HCT116 (cell line): ENCODE measurements at places on chromosomes 16 and 17.

GRCh38 chr17:21287703-21288449 lies 3.4 kb downstream of the MAP2K3 start:
- DNase-seq: peak; percentile 96

- DNase-seq: no peak
Observed at GRCh38 chr17:35895636-35896587, 15.8 kb upstream of the CCL5 start.

- DNase-seq: no peak
Observed at GRCh38 chr17:5362162-5362811, 57.2 kb downstream of the NUP88 start.

DNA sequence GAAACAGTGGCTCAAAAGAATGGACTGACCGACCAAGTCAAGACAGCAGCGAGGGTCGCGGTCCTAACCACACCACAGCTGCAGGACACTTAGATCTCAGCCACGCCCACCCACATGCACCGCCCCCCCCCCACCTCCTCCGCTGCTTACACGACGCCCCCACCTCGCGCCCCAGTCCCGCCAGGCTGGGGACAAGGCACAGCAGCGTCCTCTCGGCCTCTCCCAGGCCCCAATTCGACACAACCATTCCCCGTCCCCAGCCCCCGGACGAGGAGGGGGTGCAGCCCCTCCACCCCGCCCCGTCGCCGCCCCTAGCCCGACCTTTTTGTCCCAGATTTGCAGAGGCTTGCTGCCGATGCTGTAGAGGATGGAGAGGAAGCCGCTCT lies 477 bp downstream of the CFAP20 start:
- DNase-seq: no peak

DNA sequence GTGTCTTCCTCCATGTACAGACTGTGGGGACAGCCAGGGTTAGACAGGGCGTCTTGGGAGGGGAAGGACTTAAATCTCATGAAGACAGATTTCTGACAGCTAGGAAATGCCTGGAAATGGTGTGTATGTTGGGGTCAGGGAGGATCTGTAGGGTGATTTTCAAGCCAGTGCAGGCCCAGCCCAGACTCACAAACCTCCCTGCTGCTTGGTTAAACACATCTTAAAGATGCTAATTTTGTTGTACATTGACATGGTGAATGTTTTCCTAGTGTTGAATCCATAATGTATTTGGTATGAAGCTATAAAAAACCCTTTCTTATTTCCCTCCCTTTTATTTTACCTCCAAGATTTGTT lies 238.3 kb downstream of the CCDC182 start:
- DNase-seq: no peak

GRCh38 chr17:74671031-74671771 lies 41.5 kb downstream of the CD300LF start:
- DNase-seq: no peak

DNA sequence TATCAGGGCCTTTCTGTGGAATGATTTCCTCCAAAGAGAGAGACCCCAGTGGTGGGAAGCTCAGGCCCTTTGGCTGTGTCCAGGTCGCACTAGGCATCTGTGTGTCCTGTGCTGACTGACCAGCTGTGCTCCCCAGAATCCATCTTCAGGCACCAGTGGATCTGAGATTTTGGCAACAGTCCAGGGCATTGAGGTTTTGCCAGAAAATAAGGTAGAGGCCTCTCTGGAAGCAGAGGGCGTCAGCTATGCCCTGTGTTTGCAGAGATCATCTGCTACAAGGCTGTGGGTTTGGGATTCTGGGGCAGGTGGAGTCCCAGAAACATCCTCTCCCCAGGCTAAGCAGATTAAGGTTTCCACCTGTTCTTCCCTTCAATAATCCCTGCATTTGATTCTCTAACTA lies 57.5 kb upstream of the TOB1 start:
- DNase-seq: no peak

DNA sequence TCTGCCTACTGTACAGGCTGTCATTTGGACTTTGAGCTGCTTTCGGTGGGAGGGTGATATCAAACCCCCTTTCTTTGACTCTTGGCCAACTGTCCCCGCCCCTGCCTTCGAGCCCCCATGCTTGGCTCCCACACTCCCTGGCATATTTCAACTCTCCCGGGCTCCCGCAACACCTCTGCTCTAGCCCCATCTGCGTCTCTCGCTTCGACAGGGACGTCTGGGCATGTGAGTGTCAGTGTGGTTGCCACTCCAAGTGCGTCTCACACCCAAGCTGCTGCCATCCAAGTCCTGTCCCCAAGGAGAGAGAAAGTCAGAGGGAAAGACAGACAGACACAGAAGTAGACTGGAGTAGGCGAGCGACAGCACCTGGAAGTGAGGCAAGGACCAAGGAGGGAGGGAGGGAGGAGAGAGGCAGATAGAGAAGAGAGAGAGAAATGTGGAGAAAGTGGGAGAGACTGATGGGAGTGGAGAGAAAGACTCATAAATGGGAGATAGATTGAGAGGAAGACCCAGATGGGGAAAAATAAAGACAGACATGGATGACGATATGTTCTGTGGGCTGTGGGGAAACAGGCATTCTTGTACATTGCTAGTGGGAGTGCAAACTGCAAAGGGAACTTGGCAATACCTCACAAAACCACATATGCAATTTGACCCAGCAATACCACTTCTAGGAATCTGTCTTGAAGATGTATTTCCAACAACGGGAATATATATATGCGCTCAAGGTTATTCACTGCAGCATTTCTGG lies 11.8 kb downstream of the STARD3 start:
- DNase-seq: no peak

DNA sequence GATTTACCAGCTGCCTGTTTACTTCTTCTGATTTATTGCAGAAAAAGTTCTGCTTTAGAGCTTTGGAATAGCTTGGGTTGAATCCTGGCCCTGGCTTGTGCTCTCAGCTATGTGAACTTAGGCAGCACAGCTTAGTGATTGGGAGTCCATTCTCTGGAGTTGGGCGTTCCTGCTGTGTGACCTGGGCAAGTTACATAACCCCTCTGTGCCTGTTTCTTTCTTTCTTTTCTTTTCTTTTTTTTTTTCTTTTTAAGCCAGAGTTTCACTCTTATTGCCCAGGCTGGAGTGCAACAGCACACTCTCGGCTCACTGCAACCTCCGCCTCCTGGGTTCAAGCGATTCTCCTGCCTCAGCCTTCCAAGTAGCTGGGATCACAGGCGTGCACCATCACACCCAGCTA lies 51.5 kb upstream of the AQP8 start:
- DNase-seq: no peak

- no peak for DNase-seq
Observed at GRCh38 chr17:31609331-31609730, 217.9 kb downstream of the RAB11FIP4 start.

GRCh38 chr16:4893103-4893862 lies 43.7 kb downstream of the PPL start:
- no peak for DNase-seq

GRCh38 chr16:72991211-72991610 lies 56.7 kb downstream of the ZFHX3 start:
- no peak for DNase-seq

DNA sequence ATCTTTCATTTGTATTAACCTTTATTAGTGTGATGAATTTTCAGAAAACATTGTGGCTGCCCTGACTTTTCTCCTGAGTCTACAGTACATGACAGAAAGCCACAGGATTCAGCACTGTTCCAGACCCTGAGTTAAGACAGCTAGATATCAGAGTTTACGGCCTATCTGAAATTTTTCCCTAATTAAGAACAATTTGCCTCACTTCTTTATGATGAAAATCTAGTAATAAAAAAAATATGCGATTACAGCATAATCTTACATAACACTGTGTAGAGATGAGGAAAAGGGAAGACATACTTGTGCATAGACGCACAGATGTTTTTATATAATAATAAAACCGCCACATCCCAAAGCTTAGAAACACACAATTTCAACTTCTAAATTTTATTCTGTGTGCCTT lies 7.3 kb downstream of the SPOP start:
- DNase-seq: no peak
